Stimulated activated CD4-positive, alpha-beta T cell treated with anti-CD3 and anti-CD28 coated beads, Interleukin-2, amount 100 ng/mL, for 48 hours (primary cell): ENCODE measurements at places on chromosomes 3 and 15.

- no peak for DNase-seq
Observed at GRCh38 chr3:178624276-178624675, 88.0 kb downstream of the KCNMB2 start.

DNA sequence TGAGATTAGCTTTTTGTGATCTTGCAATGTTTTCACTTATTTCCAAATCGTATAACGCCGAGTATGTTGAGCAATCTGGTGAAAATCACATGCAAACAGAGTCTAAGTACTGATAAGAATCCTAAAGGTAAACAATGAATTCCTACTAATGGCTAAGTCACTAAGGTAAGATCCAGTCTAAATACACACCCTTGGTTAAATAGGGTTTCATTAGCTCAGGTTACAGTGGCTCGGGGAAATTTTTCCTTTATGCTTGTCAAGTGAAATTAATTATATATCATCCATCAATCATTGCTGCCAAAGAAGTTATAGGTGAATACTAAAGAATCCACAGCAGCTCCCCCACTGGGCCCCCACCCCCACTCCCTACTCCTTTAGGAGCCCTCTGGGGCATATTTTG lies 139.3 kb downstream of the SOX2 start:
- DNase-seq: no peak

GRCh38 chr15:77496715-77497109 lies 76.0 kb downstream of the HMG20A start:
- peak; percentile 71 for DNase-seq

DNA sequence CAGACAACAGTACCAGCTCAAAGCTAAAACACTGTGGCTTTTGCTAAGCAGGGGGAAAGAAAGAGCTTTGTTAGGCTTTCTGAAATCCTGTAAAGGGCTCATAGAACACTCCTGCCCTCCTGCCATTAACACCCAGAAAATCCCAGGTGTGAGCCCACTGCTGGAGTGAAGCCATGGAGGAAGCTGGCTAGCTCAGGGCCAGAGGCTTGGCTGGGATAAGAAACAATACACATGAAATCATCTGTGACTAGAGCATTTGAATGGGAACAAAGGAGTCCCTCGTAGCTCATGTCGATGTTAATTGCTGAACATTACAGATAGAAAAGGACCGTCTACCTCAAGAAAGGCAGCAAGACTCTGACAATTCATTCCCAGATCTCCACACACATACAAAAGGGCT lies 23.5 kb downstream of the RUVBL1 start:
- DNase-seq: no peak

DNA sequence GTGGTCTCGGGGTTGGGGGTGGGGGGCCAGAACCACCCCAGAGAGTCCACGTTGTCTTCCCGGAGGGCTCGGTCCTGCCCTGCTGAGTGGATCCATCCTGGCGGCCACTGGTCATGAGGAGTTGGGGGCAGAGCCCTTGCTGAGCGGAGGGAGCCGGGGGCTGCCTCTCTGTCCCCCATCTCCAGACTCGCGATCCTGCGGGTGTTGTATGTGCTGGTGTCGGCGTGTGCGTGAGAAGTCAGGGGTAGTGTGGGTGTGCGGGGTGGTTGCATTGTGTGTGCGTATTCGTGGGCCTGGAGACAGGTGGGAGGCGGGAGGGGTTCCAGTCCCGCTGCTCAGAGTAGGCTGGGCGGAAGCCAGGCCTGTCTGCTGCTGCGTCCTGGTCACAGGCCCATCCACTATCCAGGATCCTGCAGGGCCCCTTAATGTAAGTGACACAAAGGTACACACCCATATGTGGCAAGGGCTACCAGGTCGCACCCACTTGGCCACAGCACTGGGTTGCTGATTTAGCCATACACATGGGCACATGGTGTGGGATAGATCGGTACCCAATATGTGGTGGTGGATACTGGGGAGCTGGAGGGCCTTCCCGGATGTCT lies 30.7 kb downstream of the NBEAL2 start:
- DNase-seq: no peak

- no peak for DNase-seq
Observed at GRCh38 chr3:125119752-125120378, 64.1 kb upstream of the HEG1 start.

DNA sequence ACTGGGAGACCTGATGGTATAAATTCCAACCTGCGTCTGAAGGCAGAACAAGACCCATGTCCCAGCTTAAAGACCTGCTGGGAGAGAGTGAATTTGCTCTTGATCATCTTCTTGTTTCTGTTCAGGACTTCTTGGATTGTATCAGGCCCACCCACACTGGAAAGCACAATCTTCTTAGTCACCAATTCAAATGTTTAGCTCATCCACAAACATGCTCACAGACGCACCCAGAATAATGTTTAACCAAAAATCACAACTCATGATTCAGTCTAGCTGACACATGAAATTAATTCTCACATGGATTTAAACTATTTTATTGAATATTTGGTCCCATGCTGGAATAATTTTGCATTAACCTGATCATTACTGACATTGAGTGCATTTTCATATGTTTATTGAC lies 37.8 kb upstream of the GOLGA6L2 start:
- no peak for DNase-seq

DNA sequence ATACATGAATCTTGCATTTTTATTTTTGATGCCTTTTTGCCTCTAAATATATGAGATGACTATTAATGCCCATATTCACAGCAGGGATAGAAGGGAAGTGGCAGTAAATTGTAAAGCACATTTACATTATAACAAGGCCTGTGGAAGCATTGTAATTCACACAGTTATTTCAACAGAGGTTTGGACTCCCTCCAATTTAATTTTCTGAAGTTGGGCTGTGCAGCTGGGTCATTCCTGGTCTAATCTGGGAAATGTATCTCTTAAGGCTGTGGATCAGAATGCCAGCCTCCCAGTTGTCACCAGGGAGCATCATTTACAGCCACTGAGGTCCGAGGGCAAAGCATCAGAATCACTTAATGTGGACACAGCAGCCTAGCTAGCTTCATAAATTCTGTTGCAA lies 434.5 kb downstream of the MFSD1 start:
- DNase-seq: no peak

- DNase-seq: no peak
Observed at GRCh38 chr3:96814651-96815567, 515 bp downstream of the EPHA6 start.

GRCh38 chr3:16604887-16605602 lies at the start of gene DAZL:
DAZL (minus strand) TSS chr3:16605423; CDS start chr3:16605205, 218 bp downstream.
- DNase-seq: no peak

GRCh38 chr15:65638681-65639089 lies 16.9 kb downstream of the SLC24A1 start:
- DNase-seq: peak; percentile 9

GRCh38 chr3:25033407-25034029 lies 394.5 kb upstream of the RARB start:
- peak; percentile 9 for DNase-seq
